Adrenal gland (tissue), 19 donors: ENCODE measurements at places on chromosomes 1 and 21. TPM values are rescaled to one million over a fixed set of nuclear protein-coding genes. Genes with fewer than 3 reads are reported as not detected.

DNA sequence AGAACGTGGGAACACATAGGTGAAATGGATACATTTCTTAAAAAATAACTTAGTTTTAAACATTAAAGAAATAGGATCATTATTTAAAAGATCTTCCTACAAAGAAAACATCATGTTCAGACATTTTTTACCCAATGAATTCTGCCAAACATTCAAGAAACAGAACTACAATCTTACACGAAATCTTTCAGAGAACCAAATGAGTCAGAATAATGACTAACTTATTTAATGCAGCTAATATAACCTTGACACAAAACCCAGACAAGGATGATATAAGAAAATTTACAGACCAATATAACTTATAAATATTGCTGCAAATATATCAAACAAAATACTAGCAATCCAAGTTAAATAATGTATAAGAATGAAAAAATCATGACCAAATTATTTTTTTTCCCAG lies 220.1 kb upstream of the KCNK2 start:
- H3K4me3 ChIP-seq, result no peak overlapping the region
- DNase-seq, result no peak
- H3K27ac ChIP-seq, result no peak overlapping the region
- H3K36me3 ChIP-seq, result no peaks in the 10 kb centered on the region
- no peaks in the 10 kb centered on the region for H3K4me1 ChIP-seq
- H3K27me3 ChIP-seq, result no peaks in the 10 kb centered on the region

DNA sequence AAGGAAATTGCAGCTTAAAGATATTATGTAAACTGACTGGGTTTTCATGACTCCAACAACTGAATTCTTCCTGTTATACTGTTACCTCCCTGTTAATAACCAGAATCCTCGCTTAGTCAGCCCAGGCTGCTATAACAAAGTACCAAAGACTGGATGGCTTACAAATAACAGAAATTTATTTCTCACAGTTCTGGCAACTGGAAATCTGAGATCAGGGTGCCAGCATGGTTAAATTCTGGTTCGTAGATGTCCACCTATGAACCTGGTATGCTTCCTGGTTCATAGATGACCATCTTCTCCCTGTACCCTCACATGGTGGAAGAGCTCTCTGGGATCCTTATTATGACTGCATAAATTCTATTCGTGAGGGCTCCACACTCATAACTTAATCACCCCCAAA lies 8.1 kb upstream of the TCHHL1 start:
- DNase-seq, result no peak
- no peaks in the 10 kb centered on the region for H3K4me1 ChIP-seq
- H3K27ac ChIP-seq, result no peak overlapping the region
- H3K4me3 ChIP-seq, result no peak overlapping the region
- no peaks in the 10 kb centered on the region for H3K27me3 ChIP-seq

DNA sequence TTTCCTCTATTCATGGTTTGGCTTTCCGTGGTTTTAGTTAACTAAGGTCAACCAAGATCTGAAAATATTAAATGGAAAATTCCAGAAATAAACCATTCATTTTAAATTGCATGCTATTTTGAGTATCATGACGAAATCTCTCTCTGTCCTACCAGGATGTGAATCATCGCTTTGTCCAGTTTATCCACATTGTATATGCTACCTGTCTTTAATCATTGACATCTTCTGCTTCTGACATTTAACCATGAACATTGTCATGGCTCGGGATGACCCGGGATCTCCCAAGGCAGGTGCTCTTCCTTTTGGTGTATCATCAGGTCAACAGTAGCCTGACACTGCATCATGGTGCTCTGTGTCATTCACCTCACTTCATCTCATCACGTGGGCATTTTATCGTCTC lies 125.5 kb upstream of the HNRNPU start:
- no peaks in the 10 kb centered on the region for H3K36me3 ChIP-seq
- H3K27ac ChIP-seq, result no peak overlapping the region
- no peak for DNase-seq
- H3K4me3 ChIP-seq, result no peak overlapping the region

- H3K4me1 ChIP-seq, result no peaks in the 10 kb centered on the region
- no peak for DNase-seq
- peaks cover 21% of the 10 kb centered on the region for H3K36me3 ChIP-seq
- no peaks in the 10 kb centered on the region for H3K27me3 ChIP-seq
Measured at GRCh38 chr1:201779351-201779880, 49.5 kb upstream of the IPO9 start.

- no peaks in the 10 kb centered on the region for H3K27me3 ChIP-seq
- DNase-seq, result no peak
- H3K4me3 ChIP-seq, result no peak overlapping the region
- no peak overlapping the region for H3K27ac ChIP-seq
- H3K36me3 ChIP-seq, result no peaks in the 10 kb centered on the region
Measured at GRCh38 chr1:155698382-155699038, 9.6 kb downstream of the DAP3 start.

GRCh38 chr1:12555411-12556367 lies 62.3 kb downstream of the DHRS3 start:
- no peaks in the 10 kb centered on the region for H3K27me3 ChIP-seq
- no peaks in the 10 kb centered on the region for H3K36me3 ChIP-seq
- DNase-seq, result no peak
- peaks cover 4% of the 10 kb centered on the region for H3K4me1 ChIP-seq
- no peak overlapping the region for H3K4me3 ChIP-seq

DNA sequence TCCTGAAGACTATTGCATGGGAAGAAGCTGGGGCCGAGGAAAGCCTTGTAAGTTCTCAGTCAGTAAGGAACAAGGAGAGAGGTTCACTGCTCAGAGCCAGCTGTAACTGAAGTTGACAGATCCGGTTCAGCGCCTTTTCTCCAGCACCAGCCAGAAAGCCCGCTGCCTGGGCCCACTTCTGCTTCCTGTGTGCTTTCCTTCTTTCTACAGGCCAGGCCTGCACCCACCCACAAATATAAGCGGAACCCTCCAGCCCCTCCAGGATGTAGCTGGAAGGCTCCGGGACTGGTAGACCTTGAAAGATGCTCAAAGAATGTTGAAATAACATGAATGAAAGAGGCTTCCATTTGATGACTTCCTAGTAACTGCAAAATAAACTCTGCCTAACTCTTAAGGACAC lies 38.8 kb downstream of the PARP1 start:
- H3K36me3 ChIP-seq, result peaks cover 92% of the 10 kb centered on the region
- DNase-seq, result no peak
- H3K27me3 ChIP-seq, result no peaks in the 10 kb centered on the region
- no peak overlapping the region for H3K27ac ChIP-seq
- H3K4me1 ChIP-seq, result no peaks in the 10 kb centered on the region

DNA sequence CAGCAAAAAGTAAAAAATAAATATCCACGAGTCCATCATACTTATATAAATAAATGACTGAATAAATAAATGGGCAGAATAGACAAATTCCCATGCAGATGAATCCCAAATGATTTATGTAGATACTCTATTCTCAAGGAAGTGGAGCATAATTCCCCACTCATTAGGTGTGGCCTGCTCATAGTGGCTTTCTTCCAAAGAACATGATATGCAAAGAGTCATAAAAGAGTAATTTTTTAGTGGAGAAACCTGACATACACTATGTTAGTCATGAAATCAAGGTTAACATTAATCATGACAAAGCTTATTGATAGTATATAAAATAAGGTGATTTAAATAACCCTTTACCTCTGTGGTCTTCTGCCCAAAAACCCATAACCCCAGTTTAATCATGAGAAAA lies 298.9 kb downstream of the DPYD start:
- H3K27me3 ChIP-seq, result no peaks in the 10 kb centered on the region
- no peaks in the 10 kb centered on the region for H3K36me3 ChIP-seq
- no peaks in the 10 kb centered on the region for H3K4me1 ChIP-seq
- H3K4me3 ChIP-seq, result no peak overlapping the region

DNA sequence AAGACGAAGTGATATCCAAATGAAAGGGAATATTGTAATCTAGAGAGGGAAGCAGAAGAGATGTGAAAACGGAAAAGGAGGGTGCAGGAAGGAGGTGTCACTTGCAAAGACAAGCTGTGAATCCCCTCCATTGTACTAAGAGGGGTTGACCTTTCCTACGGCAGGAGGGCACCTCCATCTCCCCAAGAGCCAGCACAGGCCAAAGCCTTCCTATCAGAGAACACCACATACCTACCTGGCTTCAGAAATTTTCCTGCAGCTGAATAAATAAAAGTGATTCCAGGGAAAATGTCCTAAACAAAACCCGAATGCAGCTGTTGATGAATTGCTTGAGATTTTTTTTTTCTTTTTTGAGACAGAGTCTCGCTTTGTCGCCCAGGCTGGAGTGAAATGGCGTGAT lies 14.3 kb downstream of the KANK4 start:
- H3K27ac ChIP-seq, result no peak overlapping the region
- H3K27me3 ChIP-seq, result no peaks in the 10 kb centered on the region
- no peaks in the 10 kb centered on the region for H3K4me1 ChIP-seq
- no peaks in the 10 kb centered on the region for H3K36me3 ChIP-seq

GRCh38 chr1:39650431-39650830 lies 11.0 kb upstream of the HEYL start:
- DNase-seq, result no peak
- H3K27ac ChIP-seq, result no peak overlapping the region
- H3K4me1 ChIP-seq, result peaks cover 34% of the 10 kb centered on the region
- no peak overlapping the region for H3K4me3 ChIP-seq
- no peaks in the 10 kb centered on the region for H3K27me3 ChIP-seq
- no peaks in the 10 kb centered on the region for H3K36me3 ChIP-seq

- H3K36me3 ChIP-seq, result no peaks in the 10 kb centered on the region
- H3K27me3 ChIP-seq, result no peaks in the 10 kb centered on the region
- no peak overlapping the region for H3K4me3 ChIP-seq
- H3K27ac ChIP-seq, result no peak overlapping the region
Measured at GRCh38 chr1:53270873-53271272, 32.6 kb upstream of the MAGOH start.

DNA sequence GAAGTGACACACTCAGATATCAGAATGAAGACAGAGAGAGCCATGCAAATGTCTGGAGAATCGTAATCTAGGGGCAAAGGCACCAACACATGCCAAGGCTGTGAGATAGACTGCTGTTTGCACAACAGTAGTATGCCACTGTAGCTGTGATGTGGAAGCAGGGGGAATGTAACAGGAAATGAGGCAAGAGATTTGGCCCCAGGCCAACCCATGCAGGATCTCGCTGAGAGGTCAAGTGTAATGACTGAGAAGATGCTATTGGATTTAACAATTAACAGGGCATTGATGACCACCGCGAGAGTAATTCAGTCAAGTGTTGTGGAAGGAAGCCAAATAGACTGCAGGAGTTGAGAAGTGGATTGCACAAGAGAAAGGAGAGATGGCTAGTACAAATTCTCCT lies 107.3 kb upstream of the ST6GALNAC5 start:
- no peak for DNase-seq
- H3K36me3 ChIP-seq, result no peaks in the 10 kb centered on the region
- H3K4me1 ChIP-seq, result no peaks in the 10 kb centered on the region
- no peak overlapping the region for H3K27ac ChIP-seq

- DNase-seq, result peak; percentile 18
- H3K27me3 ChIP-seq, result no peaks in the 10 kb centered on the region
- no peak overlapping the region for H3K4me3 ChIP-seq
- H3K27ac ChIP-seq, result no peak overlapping the region
Measured at GRCh38 chr21:46000731-46001641, 19.4 kb downstream of the COL6A1 start.

DNA sequence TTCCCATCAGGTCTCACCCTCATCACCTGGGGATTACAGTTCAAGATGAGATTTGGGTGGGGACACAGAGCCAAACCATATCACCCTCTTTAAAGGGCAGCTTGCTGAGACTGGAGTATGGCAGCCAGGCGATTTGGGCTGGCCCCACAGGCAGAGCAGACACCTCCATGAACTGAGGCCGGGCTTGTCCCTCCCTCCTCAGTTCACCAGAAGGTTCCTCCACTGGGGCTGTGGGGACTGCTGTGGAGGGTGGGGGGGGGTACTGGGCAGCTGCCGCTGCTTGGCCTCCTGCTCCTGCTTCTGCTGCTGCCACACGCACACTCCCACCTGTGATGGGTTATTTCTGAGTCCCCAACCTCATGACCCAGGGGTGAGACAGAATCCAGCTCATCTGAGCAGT lies 53.9 kb upstream of the PDE9A start:
- H3K27me3 ChIP-seq, result no peaks in the 10 kb centered on the region
- H3K27ac ChIP-seq, result no peak overlapping the region
- no peaks in the 10 kb centered on the region for H3K4me1 ChIP-seq
- no peak for DNase-seq

DNA sequence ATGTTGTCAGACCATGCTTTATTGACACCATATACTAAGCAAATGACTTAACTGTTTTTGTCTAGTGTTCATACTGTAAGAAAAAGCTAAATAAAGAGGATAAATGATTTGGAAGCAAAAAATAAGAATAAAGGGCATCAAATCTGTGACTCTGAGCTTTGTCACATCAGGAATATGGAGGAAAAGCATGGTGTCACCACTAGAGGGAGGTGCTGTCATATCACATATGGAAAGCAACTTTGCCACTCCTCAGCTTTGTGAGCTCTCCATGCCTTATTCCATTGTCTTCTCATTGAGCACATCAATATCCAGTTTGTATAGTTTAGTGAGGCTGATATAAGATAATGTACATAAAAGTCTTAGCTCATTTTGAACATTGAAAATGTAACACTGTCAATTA lies 20.8 kb upstream of the GBP1 start:
- peak; percentile 30 for DNase-seq
- no peaks in the 10 kb centered on the region for H3K4me1 ChIP-seq
- H3K4me3 ChIP-seq, result no peak overlapping the region
- H3K27me3 ChIP-seq, result no peaks in the 10 kb centered on the region
- no peaks in the 10 kb centered on the region for H3K36me3 ChIP-seq
- no peak overlapping the region for H3K27ac ChIP-seq

GRCh38 chr1:97634758-97635157 lies 286.1 kb downstream of the DPYD start:
- H3K27me3 ChIP-seq, result no peaks in the 10 kb centered on the region
- no peak overlapping the region for H3K27ac ChIP-seq
- DNase-seq, result no peak
- no peak overlapping the region for H3K4me3 ChIP-seq

DNA sequence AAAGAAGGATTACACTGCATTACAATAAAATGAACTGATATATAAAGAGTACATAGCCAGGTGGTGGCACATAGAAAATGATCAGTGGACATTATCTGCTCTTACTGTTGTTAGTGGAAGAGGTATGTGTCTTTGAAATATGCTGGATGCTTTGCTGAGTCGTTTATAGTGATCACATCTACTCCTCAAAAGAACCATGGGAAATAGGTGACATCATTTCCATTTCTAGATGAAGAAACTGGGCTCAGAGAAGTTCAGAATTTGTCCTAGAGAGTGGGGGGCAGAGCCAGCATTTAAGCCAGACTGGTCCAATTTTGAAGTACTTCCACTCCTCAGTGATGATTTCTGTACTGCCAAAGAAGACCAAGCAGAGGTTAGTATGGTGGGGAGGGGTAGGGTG lies 34.0 kb upstream of the BACH1 start:
- no peak overlapping the region for H3K4me3 ChIP-seq
- no peaks in the 10 kb centered on the region for H3K36me3 ChIP-seq
- H3K27me3 ChIP-seq, result no peaks in the 10 kb centered on the region
- H3K4me1 ChIP-seq, result no peaks in the 10 kb centered on the region

The CELA3A gene
- total RNA-seq, result 3.1 TPM

The HSF2BP gene
- total RNA-seq, result 1.0 TPM

The FAM131C gene
- 4.8 TPM for total RNA-seq

The CFAP410 gene
- total RNA-seq, result 73.5 TPM

The VAV3 gene
- 2.3 TPM for total RNA-seq

The DIRAS3 gene
- 19.5 TPM for total RNA-seq

The PPM1J gene
- total RNA-seq, result 0.61 TPM

The FCN3 gene
- total RNA-seq, result 40.8 TPM

The OR13G1 gene
- not detected for total RNA-seq

The GBP7 gene
- not detected for total RNA-seq

The F5 gene
- not detected for total RNA-seq

The MRPL55 gene
- 89.6 TPM for total RNA-seq

The TNNT2 gene
- not detected for total RNA-seq

The AIRE gene
- 1.1 TPM for total RNA-seq

The VSIG8 gene
- not detected for total RNA-seq

The KIF17 gene
- 49.3 TPM for total RNA-seq

The LENEP gene
- total RNA-seq, result 0.44 TPM

The KIAA1614 gene
- 0.94 TPM for total RNA-seq
